ENCODE measurements at places on chromosomes 16 and 17.
A peak's percentile ranks its signal among the peaks of the same experiment; 100 is the strongest.

- DNase-seq = no peak
Observed at GRCh38 chr17:74485841-74486240, 19.4 kb downstream of the CD300A start.

- no peak for DNase-seq
Observed at GRCh38 chr16:66580605-66581209, 1.4 kb downstream of the CMTM2 start.

- no peak for DNase-seq
Observed at GRCh38 chr16:12618515-12618914, 185.2 kb downstream of the CPPED1 start.

DNA sequence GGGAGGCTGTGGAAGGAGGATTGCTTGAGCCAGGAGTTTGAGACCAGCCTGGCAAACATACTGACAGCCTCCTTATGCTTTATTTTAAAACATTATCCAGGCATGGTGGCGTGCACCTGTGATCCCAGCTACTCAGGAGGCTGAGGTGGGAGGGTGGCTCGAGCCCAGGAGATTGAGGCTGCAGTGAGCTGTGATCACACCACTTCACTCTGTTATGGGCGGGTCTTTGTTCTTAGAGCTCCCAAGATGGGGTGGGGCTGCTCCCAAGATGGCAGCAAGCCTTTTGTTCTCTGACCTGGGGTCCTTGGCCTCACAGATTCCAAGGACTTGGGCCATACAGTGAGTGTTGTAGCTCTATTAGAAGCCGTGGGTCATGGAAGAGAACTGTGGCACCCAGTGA is 26.1 kb upstream of the ST6GALNAC2 start:
- DNase-seq = no peak

DNA sequence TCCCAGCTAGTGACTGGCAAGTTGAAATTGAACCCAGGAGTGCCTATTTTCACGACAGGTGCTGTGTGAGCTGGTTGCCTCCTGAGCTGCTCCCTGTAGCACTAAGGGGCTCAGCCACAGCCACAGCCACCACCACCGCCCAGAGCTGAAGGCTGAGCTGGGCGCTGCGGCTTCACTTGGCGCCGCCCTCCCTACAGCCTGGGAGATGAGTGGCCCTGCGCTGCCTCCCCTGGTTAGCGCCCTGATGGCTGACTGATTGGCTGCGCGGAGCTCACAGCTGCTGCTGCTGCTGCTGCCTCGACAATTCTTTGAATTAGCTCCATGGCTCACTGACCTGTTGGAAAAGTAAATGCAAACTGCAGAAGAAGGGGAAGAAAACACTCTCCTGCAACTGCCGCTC is 91.8 kb upstream of the TMEM132E start:
- DNase-seq = no peak

- peak; percentile 77 for DNase-seq
Observed at GRCh38 chr17:48618256-48618896, 3.3 kb upstream of the HOXB8 start.

DNA sequence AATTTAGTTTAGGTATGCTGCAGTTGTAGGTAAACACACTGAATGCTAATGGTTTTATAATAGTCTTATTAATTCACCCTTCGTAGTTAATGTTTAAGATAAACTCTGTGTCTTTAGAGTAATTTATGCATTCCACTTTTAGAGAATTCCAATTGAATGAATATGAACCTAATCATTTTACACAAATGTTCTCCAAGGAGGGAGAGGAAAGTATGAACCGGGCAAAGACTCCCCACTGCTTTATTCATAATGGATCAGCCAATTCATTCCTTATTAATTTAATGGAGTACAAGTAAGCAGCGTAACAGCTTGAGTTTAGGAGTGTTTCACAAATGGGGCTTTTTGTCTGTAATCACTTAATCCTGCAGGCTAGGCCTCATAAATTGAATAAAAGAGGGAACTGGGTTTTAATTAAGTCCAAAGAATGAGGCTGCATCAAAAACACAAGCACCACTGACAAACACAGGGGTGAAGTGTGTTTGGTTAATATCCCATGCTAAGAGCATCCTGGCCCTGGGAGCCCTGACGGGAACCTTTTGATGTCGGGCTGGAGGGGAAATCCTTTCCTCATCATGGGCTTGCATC is 375.7 kb upstream of the DYNLRB2 start:
- DNase-seq = no peak

DNA sequence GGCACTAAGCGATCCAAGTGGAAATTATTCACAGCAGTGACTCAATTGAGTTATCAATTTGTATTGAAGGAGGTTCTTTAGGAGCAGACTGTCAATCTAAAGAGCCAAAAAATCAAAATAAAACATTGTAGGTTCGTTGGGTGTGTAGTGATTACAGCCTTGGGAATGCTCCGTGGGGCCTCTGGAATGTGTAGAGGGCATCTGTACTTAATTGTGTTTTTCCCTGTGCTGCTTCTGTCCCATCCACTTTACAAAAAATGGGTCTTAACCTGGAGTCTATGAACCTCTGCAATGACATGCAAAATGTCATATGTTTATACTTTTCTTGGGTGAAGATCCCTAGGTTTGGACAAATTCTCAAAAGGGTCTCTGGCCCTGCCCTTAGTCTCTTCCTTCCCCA is 215.1 kb downstream of the CCDC182 start:
- no peak for DNase-seq

DNA sequence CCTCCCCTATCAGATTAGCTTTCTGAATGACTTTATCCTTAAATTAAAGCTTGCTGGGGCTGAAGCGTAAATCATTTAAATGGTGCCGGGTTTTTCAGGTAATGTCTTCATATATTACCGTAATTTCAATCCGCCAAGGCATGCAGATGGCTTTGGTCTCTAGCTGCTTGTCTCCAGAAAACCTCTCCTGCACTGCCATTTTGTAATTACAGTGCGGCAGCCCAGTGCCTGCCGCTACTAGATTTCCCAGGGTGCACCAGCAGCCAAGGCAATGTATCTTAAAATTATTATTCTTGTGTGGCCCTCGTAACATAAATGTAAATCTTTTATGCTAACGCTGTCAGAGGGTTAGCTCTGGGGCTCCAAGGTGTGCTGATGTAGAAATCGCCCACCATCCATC is 208.5 kb downstream of the TMEM114 start:
- no peak for DNase-seq

DNA sequence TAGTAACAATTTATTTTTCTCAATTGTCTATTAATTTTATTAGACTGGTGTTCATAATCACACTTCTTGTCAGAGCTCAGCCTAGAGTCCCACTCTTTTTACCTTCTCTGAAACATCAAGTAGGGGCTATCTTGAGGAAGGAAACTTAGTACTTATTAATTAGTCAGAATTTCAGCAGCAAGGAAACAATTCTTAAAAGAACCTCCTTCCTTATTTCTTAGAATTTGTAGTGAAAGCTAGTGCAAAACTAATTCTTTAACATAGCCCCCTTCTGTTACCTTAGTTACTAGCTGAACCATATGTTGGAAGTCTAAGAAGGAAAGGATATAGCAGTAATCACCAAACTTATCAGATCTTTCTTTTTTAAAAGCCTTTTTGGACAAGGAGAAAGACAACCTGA is 35.2 kb downstream of the MAP2K4 start:
- no peak for DNase-seq

GRCh38 chr16:84284154-84284722 is 10.4 kb upstream of the WFDC1 start:
- no peak for DNase-seq

- no peak for DNase-seq
Observed at GRCh38 chr17:63474586-63475460, 2.0 kb upstream of the ACE start.

- no peak for DNase-seq
Observed at GRCh38 chr17:12457493-12457892, 208.2 kb upstream of the MYOCD start.

- DNase-seq = no peak
Observed at GRCh38 chr16:50260206-50261159, 5.9 kb upstream of the ADCY7 start.

DNA sequence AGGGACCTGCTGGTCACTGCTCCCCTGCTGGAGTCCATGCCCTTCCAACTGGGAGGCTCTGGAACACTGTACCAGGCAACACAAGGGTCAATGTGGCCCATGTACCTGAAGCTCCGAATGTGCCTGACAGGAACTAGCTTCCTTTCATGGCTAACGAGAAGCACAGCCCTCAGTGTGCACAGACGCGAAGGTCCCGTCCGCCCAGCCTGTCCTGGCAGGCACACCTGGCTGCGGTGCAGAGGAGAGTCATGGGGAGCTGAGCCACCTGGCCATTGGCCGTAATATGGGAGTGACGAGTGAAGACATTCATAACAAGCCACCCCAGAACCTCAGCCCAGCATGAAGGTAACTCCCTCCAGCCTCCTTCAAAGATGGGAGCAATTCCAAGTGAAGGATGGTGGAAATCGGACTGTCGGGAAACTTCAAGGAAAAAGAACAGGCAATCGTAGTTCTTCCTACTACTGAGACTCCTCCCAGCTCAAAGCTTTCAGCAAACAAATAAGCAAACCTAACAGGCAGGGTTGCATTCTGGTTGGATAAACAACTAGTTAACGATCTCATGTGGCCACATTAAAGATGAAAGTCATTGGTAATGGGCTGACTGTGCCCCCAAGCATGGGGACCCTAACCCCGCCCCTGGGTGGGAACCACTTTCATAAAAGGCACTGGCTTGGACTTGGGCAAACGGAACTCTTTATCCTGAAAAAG is 13.2 kb downstream of the TMEM11 start:
- no peak for DNase-seq

GRCh38 chr17:68458260-68459036 is 1.2 kb upstream of the WIPI1 start:
- no peak for DNase-seq

DNA sequence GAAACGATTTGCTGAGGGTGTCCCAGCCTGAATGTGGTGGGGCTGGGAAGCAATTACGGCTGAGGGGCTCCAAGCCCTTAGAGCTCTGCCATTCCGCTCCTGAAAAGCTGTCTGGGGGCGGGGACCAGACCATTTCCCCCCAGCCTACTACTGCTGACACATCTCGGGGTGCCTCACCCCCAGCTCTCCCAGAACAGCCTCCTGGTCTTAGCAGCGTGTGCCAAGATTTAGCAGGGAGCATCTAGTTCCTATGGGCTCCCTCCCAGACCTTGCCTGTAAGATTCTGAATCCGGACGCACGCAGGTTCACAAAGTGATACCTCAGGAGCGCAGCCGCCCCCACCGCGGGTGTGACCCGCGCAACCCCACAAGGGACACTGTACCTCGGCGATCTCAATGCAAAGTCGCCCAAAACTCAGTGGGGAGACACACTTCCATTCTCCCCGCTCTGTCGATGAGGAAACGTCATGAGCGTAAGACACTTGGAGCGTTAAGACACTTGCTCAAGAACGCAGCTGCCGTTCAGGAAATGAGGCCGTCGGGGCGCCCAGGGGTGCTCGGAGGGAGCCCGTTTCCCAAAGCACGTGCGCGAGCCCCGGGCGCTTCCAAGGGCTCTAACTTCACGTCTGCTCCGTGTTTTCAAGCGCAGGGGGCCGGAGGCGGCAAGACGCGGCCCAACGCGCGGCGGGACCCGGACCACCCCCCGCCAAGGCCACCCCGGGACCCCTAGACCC is 629 bp downstream of the GEMIN4 start:
- no peak for DNase-seq

DNA sequence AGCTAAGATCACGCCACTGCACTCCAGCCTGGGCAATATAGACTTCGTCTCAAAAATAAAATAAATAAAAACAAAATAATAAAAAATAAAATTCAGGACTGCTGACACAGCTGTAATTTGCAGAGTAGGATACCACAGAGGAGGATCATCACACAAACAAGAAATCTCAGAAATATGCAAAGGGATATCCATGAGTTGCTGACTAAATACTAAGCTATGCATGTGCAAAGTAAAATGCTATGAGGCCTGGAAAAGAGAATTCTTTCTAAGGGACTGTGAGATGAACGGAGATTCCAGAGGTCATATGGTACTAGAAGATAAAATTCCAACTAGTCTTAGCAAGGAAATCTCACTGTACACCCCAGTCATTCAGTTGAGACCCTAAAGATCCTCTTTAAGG is 74.8 kb downstream of the SLC39A11 start:
- no peak for DNase-seq

GRCh38 chr16:54240271-54241129 is 46.1 kb downstream of the IRX3 start:
- DNase-seq = no peak

DNA sequence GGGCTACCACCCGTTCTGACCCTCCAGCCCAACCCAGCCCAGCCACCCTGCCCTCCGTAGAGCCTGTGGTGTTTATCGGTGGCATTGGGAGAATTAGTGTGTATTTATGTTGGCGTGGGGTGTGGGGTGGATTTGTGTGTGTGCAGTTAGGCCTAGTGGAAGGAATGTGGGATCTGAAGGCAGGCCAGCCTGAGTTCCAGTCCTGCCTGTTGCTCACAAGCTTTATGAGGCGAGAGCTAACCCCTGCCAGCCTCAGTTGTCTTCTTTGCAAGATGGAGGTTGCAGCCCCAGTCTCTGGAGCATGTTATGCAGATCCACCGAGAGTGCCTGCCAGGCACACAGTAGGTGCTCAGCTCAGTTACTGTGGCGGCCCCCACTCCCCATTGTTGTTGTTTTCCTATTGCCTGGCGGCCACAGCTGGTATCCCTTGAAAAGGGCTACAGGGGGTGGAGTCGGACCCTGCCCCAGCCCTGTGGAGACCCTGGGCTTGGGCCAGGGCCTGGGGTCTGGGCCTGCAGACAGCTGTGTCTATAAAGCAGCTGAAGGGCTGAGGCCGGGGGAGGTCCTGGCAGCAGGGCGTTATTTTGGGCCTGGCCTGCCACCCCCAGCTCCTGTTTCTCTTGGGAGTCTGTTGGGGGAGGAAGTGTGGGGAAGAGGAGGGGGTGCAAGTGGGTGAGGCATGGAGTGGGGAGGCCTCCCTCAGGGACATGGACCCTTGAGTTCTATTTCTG is 5.1 kb downstream of the ERBB2 start:
- no peak for DNase-seq

- DNase-seq = no peak
Observed at GRCh38 chr16:88662222-88662842, 559 bp downstream of the MVD start.

GRCh38 chr17:47929218-47930000 is 12.0 kb upstream of the PNPO start:
- no peak for DNase-seq

- no peak for DNase-seq
Observed at GRCh38 chr17:13503526-13503925, 98.2 kb downstream of the HS3ST3A1 start.

GRCh38 chr16:15899538-15900100 is 11.2 kb upstream of the CEP20 start:
- DNase-seq = no peak

- no peak for DNase-seq
Observed at GRCh38 chr16:50712560-50712898, 19.1 kb downstream of the NOD2 start.

Data from NCI-H526 treated with DMSO at 0.1 percent for 48 hours (cell line).